ENCODE measurements at places on chromosomes 7 and 10. TPM values are rescaled to one million over a fixed set of nuclear protein-coding genes. Genes with fewer than 3 reads are reported as not detected.

DBNL gene
- 36.6 TPM for total RNA-seq

CYP51A1 gene
- 319 TPM for total RNA-seq

CNPY1 gene
- 0.74 TPM for total RNA-seq

CALN1 gene
- 56.1 TPM for total RNA-seq

GIMAP4 gene
- 4.7 TPM for total RNA-seq

SCART1 gene
- total RNA-seq, result 0.49 TPM

EPHA1 gene
- 0.49 TPM for total RNA-seq

UTF1 gene
- not detected for total RNA-seq

AIMP2 gene
- 23.4 TPM for total RNA-seq

NKX6-2 gene
- not detected for total RNA-seq

Data from temporal lobe (tissue), 4 donors.